ENCODE measurements at places on chromosomes 12 and 14.

DNA sequence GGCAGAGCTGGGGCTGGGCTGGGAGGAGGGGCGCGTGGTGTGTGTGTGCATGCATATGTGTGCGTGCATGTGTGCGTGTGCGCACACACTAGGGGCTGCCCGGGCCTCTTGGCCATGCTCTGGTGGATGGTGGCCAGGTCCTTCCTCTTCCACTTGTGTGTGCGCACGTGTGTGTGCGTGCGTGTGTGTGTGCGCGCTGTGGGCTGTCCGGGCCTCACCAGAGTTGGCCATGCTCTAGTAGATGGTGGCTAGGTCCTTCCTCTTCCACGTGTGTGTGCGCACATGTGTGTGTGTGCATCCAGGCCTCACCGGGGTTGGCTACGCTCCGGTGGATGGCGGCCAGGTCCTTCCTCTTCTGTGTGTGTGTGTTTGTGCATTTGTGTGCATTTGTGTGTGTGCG, 24.7 kb downstream of the FOXN4 start:
- no peak for DNase-seq

GRCh38 chr12:66763467-66763866, 84.6 kb upstream of the GRIP1 start:
- no peak for DNase-seq

GRCh38 chr12:19045426-19045825, 84.1 kb upstream of the PLEKHA5 start:
- DNase-seq: no peak

DNA sequence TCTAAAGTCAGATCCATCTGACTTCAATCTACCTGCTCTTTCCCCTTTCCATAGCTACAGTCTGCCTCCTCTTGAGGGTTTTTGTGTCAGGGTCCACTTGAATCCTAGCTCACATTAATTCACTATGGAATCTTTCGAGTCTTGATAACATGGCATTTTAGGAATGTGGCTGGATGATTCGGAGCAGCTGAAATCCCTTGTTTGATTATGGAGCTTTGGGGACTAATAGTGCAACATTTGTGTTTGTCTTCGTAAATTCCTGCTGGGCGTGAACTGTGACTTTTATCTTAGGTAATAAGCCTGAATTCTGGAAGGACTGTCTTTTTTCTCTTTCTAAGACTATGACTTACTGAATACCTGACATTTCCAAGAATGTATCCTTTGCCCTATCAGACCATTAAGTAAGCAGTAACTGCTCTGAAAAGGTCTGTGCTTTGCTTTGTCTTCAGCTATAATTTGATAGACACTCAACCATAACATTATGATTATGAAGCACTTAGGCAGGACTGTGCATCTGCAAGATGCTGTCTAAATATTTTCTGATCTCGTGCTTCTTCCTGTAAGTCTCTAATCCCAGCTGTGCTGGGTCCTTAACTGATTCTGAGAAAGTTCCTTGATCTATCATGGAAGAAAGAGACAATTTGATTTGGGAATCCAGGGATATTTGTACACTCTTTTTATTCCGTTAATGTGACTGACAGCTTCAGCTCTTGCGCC, 19.0 kb upstream of the PELI2 start:
- DNase-seq: no peak

- no peak for DNase-seq
These were observed 99.9 kb downstream of the IPO8 start for GRCh38 chr12:30595742-30596141.

- DNase-seq: no peak
These were observed 9.7 kb upstream of the RPS26 start for GRCh38 chr12:56031987-56032386.

DNA sequence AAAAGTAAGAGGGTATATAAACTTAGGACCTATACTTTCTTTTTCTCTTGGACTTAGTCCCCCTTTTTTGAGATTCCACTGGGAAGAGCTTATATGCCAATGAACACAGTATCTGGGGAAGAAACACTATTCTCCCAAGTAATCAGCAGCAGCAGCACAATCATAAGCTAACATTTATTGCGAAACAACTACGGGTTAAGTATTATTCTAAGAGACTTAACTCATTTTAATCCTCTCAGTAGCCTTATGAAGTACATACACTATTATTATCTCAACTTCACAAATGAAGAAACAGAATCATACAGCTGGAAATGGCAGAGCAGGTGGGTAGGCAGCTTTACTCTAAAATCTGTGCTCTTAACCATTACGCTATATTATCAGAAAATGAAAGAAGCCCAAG, 27.9 kb downstream of the BAZ2A start:
- no peak for DNase-seq

GRCh38 chr12:62977883-62978282, 42.9 kb upstream of the PPM1H start:
- DNase-seq: no peak

GRCh38 chr12:2456813-2457186, 338.0 kb upstream of the FKBP4 start:
- DNase-seq: no peak

- peak; percentile 60 for DNase-seq
These were observed 1.3 kb downstream of the ARID4A start for GRCh38 chr14:58299401-58300330.

DNA sequence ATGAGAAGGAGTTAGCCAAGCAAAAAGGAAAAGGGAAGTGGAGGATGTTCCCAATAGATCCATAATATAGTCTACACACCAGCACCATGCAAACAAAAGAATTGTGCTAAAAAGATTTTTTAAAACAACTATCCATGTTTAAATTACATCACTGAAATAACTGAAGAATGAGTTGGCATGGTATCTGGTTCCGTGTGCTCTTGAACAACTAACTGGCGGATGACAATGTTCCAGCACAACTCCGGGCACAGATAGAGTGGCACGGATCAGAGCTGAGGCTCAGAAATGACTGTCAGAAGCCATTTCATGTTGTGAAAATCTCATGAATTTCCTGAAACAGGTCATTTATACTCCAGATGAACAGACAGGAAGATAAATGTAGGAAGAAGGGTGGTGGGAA, 153.1 kb downstream of the HMGA2 start:
- no peak for DNase-seq

- DNase-seq: no peak
These were observed 12.0 kb downstream of the TMTC1 start for GRCh38 chr12:29771786-29772185.

GRCh38 chr14:100894416-100894815, 9.1 kb downstream of the RTL1 start:
- no peak for DNase-seq

DNA sequence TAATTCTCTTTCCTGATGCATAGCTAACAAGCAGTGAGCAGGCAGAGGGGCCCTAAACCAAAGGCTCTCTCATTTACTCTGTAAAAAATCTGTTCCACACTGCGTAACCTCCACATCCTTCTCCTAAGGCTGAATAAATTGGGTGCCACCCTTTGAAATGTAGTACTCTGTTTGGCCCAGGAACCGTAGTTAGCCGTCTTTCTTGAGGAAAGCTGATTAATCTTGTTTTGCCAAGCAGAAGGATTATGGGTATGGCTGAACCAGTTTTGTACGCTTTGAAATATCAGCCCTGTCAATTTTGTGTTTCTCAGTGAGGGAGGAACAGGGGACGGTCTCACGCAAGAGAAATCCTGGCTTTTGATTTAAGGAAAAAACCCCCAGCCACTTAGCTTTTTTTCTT, 19.7 kb downstream of the EML1 start:
- DNase-seq: no peak

- DNase-seq: peak; percentile 66
These were observed 2.8 kb downstream of the MBIP start for GRCh38 chr14:36317650-36318049.

DNA sequence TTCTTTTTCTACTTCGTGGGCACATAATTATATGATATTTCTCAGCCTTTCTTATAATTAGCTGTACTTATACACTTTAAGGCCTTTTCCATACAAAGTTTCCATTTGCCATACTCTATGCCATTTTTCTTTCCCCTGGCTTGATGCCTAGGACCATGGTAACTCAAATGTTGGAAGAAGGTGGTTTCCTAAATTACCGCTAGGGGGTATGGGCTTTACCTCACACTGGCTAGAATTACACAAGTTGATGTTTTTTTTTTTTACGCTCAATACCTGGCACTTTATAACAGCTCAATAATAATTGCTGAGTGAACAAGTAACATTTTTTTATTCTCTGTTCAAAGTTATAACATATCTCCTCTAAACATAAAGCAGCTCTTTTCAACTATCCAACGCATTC, 306.8 kb upstream of the LRFN5 start:
- DNase-seq: no peak

- DNase-seq: no peak
These were observed 25.9 kb downstream of the DUSP6 start for GRCh38 chr12:89326239-89327040.

GRCh38 chr12:99809909-99810308, 162.4 kb downstream of the GARIN6 start:
- DNase-seq: peak; percentile 79

DNA sequence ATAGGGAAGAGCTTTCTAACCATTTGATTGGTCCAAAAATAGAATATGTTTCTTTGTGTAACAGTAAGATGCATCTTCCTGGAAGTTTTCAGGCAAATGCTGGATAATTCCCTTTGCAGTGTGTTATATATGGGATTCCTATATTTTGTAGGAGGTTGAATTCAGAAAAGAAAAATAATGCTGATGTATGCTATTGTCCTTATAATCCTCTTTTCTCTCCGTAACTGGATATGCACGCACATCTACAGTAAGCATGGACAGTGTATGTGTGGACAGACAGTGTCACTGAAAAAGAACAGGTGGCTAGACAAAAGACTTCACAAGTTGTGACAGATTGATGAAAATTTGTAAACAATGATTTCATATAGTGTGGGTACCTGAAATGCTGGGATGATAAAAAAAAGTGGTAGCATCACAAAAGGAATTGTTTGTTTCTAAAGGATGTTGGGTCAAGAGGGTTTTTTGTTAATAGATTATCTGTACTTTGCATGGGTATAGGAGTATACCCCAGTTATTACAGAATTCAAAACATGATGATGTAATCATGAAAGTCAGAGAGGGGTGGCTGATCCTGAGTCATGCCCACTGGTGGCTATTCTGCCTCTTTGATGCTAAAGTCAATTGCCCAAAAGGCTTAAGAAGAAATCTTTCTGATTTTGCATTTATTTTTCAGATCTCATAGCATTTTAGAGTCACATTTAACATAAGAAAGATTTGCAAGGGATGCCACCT, 160.7 kb upstream of the TMTC1 start:
- no peak for DNase-seq

DNA sequence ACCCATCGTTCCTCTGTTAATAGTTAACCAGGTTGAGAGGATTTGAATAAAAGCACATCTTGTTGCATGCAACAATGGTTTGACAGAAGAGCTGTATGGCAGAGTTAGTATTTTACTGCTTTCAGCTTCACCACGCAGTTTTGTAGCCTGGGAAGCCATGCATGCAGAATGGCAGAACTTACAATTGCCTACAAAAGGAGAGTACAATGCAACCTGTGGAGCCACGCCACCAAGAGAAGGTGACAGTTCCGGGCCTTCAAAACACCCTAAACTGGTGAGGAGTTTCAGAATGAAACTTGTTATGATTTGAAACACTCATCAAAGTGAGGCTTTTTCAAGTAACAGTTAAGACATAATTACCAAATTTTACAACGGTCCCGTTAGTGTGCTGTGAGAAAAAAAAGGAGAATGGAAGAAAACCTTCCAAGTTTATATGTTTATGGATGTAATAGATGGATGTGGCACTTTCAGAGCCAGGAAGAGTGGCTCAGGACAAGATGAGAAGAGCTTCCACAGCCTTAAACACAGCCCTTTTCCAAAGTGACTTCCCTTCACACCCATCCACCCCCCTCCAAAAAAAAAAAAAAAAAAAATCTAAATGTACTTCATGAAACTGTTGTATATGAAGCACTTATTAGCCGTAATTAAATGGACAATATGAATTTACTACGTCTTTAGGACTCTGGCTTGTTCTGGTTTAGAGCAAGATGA, 158.7 kb downstream of the EGLN3 start:
- no peak for DNase-seq

DNA sequence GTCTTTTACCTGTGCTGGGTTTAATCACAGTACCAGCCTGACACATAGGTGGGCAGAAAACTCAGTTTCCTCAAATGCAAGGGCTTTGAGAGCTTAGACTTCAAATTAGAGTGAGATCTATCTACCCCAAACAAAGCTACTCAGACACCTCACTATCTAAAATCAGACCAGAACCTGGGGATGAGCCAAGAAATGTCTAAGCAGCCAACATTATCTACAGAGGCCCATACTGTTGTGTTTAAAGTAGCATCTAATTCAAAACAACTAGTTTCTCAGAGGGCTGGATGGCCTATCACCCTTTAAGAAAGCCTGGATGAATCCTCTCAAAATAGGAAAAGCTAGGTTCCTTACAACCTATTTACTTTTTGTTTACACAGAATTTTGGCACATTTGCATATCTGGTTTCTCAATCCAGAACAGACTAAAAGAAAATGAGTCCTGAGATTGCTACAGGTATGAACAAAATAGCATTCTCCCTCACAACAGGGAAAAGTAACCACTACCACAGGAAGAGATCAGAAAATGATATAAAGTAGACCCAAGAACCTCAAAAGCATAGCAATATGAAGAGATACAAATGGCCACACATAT, 142.4 kb downstream of the ZFP36L1 start:
- no peak for DNase-seq

DNA sequence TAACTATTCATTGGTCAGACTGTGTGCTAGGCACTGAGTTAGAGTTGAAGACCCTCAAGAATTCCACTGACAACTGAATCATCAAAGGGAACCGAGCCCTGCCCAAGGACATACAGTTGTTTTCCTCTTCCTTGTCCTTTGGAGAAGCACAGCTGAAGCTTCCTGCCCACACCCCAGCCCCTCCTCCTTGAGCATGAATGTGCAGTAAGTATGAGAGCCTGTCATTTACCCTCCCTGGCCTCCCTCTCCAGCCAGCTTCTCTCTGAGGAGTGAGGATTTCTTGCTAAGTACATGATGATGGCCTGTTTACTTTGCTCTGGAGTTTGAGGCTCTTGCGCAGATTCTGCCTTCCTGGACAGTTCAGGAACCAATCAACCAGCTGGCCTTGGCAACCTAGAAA, 235.2 kb downstream of the CACNA1C start:
- DNase-seq: peak; percentile 15

DNA sequence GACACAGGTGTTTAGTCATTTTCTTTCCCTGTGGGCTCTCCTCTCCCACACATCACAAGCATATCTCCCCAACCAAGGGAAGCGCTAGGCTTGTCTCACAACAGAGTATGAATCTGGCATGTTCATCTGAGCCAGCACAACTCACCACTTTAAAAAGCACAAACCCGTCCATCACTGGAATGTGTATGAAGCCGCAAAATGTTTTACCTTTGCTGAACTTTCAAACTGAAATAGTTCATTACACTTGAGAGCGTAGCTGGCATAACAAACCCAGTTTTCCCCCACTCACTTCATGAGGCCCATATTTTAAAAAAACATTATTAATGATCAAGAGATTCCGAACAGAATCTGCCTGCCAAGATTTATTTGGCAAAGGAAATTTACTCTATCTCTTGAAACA, 15.8 kb downstream of the NID2 start:
- DNase-seq: no peak

GRCh38 chr12:113464852-113465719, 6.6 kb downstream of the LHX5 start:
- no peak for DNase-seq

All from small intestine (tissue), 16 donors.